Suprapubic skin (tissue), 4 donors: ENCODE measurements at places on chromosomes 4 and X.

DNA sequence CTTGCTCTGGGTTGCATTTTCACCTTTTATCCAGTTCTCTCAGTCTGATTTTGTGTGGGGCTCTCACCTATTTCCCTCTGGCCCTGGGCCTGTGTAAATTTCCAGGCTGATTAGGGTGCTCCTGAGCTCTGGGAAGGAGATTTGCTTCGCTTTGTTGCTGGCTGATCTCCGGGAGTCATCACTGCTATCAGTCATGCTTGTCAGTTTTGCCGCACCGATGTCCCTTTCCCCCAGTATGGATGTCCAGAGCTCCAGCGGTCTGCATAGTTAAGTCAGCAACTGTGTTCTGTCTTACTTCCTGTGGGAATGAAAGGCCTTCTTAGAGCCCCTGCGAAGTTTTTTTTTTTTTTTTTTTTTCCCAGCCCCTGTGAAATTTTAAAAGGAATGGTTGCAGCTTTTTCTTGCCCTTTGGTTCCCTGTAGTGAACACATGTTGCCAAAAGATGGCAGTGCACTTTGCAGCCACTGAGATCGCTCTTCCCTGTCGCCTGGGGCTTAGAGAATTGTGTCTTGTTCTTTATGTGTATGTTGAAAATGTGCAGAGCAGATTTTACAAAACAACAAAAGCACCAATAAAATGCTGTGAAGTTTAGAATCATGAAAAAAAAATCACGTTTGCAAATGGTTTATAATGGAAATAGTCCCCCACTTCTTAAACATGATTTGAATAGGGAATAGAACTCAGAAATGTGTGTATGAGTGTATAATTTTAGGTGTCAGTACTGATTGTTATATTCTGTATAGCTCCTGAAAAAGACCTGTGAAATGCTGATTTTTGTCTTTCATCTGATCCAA, 109.1 kb upstream of the SLC4A4 start:
- DNase-seq, result no peak

DNA sequence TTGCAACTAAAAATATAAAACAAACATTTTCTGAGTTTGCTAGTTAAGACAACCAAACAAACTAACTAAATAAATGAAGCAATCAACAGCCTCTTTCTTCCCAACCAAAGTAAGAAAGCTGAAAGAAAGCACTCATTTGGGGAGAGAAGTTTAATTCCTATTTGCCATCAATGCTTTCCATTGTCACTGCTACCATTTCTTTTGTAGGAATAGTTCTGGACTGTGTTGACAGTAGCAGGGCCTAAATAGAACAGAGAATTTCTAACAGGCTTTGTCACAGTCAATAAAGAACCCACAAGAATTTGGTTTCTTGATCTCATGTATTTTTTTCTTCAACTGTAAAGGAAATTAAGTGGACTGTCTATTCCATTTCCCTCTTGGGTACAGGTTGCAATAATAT, 1886.4 kb upstream of the TENM3 start:
- DNase-seq, result no peak

- no peak for DNase-seq
Measured at GRCh38 chr4:116847616-116848015, 237.8 kb downstream of the TRAM1L1 start.

- DNase-seq, result no peak
Measured at GRCh38 chrX:102712216-102712966, at the start of gene GPRASP2. GPRASP2 (plus strand) TSS chrX:102712448; CDS start chrX:102714870, 2,422 bp downstream.

- no peak for DNase-seq
Measured at GRCh38 chr4:176883108-176883550, 90.4 kb upstream of the VEGFC start.

- DNase-seq, result no peak
Measured at GRCh38 chrX:139086246-139086645, 374.7 kb upstream of the FGF13 start.

DNA sequence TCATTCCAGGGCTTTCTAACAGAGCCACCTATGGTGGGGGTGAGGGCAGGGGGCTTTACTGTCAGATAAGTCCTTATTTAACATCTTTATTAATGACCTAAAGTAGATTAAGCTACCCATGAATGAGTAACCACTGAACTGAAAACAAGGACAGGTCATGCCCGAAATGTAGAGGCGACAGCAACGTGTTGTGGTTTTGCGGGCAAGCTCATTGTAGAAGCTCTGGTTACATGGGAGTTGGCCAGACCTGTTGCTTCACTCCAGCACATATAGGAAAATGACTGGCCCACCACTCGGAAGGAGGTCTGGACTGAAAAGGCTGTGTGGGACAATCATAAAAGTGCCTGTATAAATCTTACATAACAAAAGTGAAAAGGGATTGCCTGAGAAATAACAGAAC, 109.6 kb upstream of the NDP start:
- no peak for DNase-seq

- no peak for DNase-seq
Measured at GRCh38 chr4:176290520-176290919, 21.5 kb upstream of the ASB5 start.
